ENCODE measurements at places on chromosomes 12 and 14.

DNA sequence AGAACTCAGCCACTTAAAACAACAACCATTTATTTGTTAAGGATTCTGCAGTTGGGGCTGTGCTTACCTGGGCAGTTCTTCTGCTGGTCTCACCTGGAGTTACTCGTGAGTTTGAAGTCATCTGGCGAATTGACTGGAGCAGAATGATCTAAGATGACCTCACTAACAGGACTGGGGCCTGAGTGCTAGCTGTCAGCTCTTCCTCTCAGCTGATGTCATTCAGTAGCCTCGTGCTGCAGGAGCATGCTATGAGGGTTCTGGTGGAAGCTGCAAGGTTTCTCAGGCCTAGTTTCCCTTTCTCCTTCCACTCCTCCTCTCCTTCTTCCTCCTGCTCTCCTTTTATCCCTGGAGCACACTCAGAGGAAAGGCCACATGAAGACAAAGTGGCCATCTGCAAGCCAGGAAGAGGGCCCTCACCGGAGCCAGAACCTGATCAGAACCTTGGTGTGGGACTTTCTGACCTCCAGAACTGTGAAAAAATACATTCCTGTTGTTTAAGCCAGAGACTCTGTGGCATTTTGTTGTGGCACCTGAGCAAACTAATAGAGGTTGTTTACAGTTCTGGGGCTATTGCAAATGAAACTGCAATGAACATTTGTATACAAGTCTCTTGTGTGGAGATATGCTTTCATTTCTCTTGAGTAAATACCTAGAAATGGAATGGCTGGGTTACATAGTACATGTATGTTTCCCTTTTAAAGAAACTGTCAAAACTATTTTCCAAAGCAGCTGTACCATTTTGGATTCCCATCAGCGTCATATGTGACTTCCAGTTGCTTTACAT lies 21.9 kb upstream of the MAP3K9 start:
- no peak for DNase-seq

GRCh38 chr12:24884911-24885310 lies 64.0 kb downstream of the BCAT1 start:
- no peak for DNase-seq

DNA sequence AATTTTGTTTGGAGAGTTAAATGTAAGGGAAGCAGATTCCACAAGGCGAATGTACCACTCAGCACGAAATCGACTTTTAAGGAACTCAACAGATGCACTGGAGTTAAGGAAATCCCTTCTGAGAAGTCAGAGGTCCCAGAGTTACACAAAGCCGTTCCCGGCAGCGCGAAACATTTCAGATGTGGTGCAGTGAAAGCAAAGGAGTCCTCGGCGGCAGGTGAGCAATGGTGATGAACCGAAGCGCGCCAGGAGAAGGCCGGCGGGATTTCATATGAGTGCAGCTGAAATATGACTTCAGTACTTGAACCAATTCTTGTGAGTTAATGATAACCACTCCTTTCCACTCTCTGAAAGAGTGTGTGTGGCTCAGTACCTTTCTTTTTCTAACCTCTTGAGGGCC lies 183.2 kb downstream of the GRIP1 start:
- no peak for DNase-seq

DNA sequence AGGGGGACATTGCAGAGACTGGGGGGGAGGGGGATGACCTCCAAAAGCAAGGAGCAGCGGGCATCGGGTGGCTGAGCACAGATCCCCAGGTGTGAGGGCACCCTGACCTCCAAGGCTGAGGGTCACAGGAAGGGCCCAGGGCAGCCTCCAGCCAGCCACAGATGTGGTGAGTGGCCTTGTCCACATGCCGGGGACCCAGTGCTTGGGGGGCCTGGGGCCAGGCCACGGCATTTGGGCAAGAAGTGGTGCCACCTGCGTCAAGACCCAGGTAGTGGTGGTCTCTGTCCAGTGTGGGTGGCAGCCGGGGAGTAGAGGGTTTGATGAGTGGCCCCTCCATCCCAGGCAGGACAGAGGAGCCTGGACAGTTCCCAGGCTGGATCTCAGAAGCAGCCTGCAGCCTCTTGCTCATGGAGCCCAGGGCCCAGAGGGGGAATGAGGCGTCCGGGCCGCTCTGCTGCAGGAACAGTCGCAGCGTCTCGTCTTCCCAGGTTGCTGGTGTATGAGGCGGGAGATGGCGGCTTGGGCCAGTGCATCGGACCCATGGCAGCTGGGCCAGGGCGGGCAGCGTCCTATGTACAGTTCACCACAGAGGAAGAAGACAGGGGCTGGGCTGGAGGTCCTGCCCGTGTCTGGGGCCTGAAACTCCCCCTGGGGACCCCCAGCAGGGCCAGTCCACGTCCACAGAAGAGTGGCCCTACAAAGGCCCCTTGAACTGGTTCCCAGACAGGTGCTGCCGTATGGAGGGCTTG lies 33.5 kb downstream of the CCNK start:
- DNase-seq, result no peak

GRCh38 chr14:61065656-61066055 lies 84.6 kb downstream of the SLC38A6 start:
- DNase-seq, result no peak
